IMR-90 (cell line): ENCODE measurements at places on chromosomes 12 and 14. TPM values are rescaled to one million over a fixed set of nuclear protein-coding genes. Genes with fewer than 3 reads are reported as not detected.

- H3K4me1 ChIP-seq: no peaks in the 10 kb centered on the region
- H3K27ac ChIP-seq: no peak overlapping the region
- no peak overlapping the region for H3K4me3 ChIP-seq
- peaks cover 15% of the 10 kb centered on the region for H3K36me3 ChIP-seq
- peak; percentile 58 for DNase-seq
- no peaks in the 10 kb centered on the region for H3K27me3 ChIP-seq
These were observed 11.8 kb downstream of the COPS7A start for GRCh38 chr12:6735448-6736191.

DNA sequence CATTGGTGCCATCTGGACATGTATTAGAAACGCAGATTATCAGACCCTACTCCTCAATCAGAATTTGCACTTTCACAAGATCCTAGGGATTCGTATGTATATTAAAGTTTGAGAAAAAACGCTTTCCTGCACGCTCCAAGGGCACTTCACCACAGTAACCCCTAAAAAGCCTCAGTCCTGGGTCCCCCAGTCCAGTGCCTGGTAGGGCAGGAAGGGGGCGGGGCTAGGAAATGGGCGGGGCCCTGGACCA lies 369 bp downstream of the DEPDC4 start:
- H3K27me3 ChIP-seq: no peaks in the 10 kb centered on the region
- H3K4me3 ChIP-seq: peak overlapping the region; percentile 89
- no peaks in the 10 kb centered on the region for H3K36me3 ChIP-seq
- H3K27ac ChIP-seq: peak overlapping the region; percentile 78; the same call in 1 of the 2 replicates
- DNase-seq: no peak

DNA sequence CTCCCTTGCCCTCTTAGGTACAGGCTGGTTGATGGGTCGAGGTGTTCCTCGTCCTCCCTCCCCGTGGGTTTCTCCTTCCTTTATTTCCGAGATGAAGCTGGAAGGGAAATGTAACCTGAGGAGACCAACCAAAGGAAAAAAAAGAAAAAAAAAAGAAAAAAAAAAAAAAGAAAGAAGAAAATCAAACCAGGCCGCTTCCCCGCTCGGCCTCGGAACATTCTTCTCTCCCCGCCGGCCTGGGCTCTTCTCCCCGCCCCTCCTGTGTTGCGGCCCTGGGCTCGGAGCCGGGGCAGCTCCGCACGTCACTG lies 1.6 kb upstream of the NFATC4 start:
- H3K27me3 ChIP-seq: no peaks in the 10 kb centered on the region
- DNase-seq: no peak
- H3K36me3 ChIP-seq: peaks cover 8% of the 10 kb centered on the region; the same call in 1 of the 2 replicates

PHETA1 gene
- 3.1 and 3.2 TPM in 2 replicates for total RNA-seq

RASSF9 gene
- total RNA-seq: 0.18 and 0.28 TPM in 2 replicates

DNA sequence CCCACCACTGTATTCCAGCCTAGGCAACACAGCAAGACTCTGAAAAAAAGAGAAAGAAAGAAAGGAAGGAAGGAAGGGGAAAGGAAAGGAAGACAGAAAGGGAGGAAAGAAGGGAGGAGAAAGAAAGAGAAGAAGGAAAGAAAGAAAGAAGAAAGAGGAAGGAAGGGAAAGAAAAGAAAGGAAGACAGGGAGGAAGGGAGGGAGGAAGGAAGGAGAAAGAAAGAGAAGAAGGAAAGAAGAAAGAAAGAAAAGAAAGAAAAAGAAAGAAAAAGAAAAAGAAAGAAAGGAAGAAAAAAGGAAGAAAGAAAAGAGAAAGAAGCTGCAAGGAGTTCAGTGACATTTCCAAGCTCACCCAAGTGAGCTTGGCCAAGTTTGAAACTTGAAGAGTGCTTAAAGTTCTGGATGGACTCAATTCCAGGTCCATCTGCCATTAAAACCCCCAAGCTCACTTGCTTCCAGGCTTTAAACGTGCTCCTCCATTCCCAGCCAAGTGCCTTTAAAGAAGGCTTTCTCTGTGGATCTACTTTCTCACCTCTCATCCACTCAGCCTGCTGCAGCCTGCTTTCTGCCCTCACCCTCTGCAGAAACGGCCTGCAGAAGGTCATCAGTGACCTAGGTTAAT lies 101.5 kb downstream of the VCPKMT start:
- DNase-seq: no peak
- H3K36me3 ChIP-seq: no peaks in the 10 kb centered on the region
- no peak overlapping the region for H3K27ac ChIP-seq
- H3K27me3 ChIP-seq: no peaks in the 10 kb centered on the region
- peaks cover 20% of the 10 kb centered on the region for H3K4me1 ChIP-seq

DNA sequence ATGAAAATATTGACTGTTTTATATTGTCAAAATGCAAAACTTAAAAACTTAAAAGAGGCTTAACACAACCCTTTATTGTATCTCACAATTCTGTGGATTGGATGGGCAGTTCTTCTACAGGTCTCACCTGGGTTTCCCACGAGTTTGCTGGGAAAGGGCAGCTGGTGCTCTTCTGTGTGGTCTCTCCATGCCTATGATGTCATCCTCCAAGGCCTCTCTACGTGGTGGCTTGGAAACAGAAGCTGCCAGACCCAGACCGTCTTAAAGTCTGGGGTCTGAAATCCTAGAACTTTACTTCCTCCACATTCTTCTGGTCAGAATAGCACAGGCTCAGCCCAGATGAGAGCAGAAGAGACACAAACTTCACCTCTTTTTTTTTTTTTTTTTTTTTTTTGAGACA lies 36.5 kb upstream of the KICS2 start:
- DNase-seq: peak; percentile 16
- H3K4me1 ChIP-seq: no peaks in the 10 kb centered on the region
- H3K36me3 ChIP-seq: no peaks in the 10 kb centered on the region
- no peak overlapping the region for H3K4me3 ChIP-seq

DNA sequence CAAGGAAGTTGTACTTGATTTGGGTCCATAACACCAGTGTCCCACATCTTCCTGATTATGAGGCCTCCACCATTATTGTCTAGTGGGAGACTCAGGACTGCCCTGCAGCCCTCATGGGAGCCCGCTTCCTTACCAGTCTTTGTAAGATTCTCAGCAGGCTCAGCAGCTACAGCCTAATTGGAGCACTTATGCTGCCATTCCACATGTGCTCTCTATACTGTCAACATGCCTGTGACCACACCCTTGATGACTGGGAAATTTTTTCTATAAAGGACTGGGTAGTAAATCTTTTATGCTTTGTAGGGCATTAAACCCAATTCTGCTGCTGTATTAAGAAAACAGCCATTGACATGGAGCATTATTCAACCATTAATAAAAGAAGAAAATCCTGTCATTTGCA lies 145.5 kb upstream of the IGF1 start:
- no peak overlapping the region for H3K4me3 ChIP-seq
- H3K27ac ChIP-seq: no peak overlapping the region
- no peaks in the 10 kb centered on the region for H3K36me3 ChIP-seq
- H3K4me1 ChIP-seq: peaks cover 2% of the 10 kb centered on the region; the same call in 1 of the 2 replicates
- no peak for DNase-seq

DNA sequence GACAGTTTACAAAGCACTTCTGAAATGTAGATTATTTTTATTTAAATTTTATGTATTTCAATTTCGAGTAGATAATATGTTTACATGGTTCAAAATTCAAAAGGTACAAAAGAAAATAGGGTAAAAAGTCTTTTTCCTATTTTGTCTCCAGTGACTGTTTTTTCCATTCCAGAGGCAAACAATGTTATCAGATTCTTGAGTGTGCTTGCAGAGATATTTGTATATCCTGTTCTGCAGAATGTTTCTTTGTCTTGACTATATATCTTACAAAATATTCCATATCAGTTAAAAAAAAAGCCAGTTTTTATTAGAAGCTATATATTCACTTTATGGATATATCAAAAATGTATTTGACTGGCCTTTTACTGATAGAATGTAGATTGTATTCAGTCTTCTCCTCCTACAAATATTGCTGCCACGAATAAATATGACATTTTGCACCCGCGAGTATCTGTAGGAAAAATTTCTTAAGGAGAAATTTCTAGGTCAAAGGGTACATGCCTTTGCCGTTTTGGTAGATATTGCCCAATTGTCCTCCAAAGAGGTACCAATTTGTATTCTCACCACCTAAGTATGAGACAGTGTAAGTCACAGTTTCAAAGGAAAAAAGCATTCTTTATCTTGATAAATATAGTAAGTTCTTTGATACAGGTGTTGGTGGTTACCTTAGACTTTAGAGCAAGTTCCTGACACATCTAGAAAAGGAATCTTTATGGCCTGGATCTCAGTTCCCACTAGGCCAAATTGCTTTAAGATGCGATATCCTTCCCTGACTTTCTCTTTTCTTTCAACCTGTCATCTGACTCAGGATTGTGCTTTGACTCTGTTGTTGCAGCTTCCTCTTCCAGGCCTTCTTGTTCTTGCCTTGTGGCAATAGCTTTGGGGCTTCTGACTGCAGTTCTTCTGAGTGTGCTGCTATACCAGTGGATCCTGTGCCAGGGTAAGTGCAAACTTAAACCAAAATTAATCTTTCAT lies 2.3 kb downstream of the KLRG1 start:
- H3K27ac ChIP-seq: no peak overlapping the region
- H3K4me3 ChIP-seq: no peak overlapping the region
- no peaks in the 10 kb centered on the region for H3K36me3 ChIP-seq
- DNase-seq: no peak

DNA sequence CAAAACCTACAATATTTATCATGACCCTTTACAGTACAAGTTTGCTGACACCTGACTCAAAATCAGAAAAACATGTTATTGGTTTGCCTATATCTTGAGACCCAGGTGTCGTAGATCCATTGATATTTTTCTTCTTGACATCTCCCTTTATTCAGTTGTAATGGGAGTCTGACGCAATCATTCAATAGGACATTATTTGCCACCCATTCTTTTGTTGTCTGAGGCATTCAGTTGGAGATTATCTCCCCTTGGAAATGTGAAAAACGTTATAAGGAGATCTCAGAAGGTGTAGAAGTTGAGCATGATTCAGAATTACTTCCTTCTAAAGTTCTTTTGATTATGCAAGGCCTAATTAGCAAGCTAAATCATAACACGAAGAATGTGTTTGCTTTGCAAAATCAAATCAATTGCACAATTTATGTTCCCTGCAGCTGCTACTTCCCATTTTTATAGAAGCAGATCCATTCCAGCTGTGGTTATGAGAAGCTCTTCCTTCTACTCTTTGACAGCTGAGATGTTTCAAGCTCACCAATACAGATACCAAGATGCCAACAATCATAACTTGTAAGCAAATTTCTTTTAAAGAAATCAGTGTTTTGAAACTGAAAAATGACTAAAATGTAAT lies 228.2 kb upstream of the SYT1 start:
- H3K27me3 ChIP-seq: no peaks in the 10 kb centered on the region
- no peaks in the 10 kb centered on the region for H3K4me1 ChIP-seq
- no peaks in the 10 kb centered on the region for H3K36me3 ChIP-seq
- no peak overlapping the region for H3K4me3 ChIP-seq
- H3K27ac ChIP-seq: no peak overlapping the region
- DNase-seq: no peak
